ENCODE measurements at places on chromosomes 6 and 20.

- DNase-seq: no peak
Measured at GRCh38 chr20:31508517-31509244, 5.6 kb upstream of the HM13 start.

DNA sequence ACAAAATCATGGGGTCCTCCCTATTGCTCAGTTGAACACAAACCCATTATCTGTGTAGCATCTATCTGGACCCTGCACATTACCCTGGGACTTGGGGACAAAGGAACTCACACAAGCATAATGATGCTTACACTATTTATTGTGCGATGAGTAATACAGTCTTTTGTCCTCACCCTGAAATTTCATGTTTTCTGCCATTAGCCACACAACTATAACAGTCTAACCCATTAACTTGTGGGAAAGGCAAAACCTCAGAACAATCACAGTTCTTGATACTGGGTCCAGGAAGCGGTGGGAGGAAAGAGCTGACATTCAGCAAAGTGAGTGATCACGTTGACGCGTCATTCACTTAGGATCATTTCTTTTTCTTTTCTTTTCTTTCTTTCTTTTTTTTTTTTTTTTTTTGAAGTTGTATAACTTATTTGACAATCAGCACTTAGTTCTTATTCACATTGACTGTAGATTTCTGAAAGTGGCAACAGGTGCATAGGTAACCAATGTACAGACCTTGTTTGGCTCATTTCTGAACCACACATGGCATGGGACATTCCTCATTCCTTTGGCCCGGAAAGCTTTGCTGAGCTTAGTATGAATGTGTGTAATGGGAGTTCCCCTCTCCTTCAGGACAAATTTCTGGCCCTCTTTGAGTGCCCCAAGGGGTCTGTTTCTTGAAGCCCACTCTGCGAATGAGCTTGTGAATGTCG lies 94.8 kb upstream of the CNKSR3 start:
- DNase-seq: no peak

DNA sequence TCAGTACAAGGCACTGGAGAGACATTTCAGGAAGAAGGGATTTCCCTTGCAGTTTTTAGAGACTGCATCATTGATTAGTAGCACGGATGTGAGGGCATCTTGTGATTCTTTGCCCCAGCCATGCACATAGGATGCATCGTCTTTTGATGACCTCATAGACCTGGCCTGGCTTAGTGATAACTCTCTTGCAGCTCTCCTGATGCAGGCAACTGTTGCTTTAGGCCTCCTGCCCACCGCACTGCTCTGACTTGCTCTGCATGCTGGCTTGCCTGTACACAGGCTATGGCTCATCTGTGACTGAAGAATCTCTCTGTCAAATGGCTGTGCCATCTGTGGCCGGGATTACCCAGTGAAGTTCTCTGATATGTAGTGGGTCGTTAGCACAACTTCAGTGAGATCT lies 207.7 kb upstream of the PTCHD4 start:
- DNase-seq: no peak

DNA sequence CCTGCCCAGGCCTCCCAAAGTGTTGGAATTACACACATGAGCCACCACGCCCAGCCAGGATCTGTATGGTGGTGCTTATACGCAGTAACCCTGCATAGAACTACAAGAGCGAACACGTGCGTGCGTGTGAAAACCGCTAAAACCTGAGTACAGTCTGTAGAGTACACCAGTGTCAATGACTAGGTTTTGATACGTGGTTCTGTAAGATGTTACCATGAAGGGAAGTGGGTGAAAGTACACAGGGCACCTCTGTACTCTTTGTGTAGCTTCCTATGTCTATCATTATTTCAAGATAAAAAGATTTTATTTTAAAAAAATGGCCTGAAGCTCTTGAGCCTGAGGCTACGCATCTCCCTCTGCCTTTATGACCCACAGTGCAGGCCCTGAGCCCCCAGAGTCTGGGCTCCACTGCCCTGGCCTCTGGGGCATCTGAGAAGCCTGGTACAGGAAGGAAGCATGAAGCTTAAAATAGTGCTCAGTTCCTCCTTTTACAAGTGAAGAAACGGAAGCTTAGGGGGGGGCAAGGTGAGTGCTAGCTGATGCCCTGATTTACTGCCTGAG lies 21.6 kb downstream of the LY86 start:
- DNase-seq: peak; percentile 83

GRCh38 chr6:48200869-48201390 lies 89.9 kb upstream of the PTCHD4 start:
- no peak for DNase-seq

- DNase-seq: no peak
Measured at GRCh38 chr6:42339991-42340401, 111.7 kb downstream of the TRERF1 start.

DNA sequence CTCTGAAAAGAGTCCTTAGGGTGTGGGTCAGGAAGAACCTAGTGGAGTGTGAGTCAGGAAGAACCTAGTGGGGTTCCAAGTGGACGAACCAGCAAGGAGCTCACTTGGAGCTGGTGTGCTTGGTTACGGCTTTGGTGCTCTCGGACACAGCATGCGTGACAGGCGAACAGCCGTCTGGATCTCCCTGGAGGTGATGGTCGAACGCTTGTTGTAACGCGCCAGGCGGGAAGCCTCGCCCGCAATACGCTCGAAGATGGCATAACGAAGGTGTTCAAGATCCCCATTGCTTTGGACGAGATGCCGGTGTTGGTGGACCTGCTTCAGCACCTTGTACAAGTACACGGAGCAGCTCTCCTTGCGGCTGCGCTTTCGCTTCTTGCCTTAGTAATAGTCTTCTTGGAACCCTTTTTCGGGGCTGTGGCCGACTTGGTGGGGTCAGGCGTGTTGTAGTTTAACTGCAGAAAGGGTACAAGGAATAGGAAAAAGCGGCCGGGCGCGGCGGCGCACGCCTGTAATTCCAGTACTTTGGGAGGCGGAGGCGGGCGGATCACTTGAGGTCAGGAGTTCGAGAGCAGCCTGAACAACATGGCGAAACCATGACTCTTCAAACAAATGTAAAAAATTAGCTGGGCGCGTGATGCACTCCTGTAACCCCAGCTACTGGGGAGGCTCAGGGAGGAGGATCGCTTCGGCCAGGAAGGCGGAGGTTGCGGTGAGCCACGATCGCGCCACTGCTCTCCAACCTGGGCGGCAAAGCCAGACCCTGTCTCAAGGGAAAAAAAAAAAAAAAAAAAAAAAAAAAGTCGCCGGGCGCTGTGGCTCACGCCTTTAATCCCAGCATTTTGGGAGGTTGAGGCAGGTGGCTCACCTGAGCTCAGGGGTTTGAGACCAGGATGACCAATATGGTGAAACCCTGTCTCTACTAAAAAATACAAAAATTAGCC lies 48.0 kb downstream of the OR2B2 start:
- no peak for DNase-seq

DNA sequence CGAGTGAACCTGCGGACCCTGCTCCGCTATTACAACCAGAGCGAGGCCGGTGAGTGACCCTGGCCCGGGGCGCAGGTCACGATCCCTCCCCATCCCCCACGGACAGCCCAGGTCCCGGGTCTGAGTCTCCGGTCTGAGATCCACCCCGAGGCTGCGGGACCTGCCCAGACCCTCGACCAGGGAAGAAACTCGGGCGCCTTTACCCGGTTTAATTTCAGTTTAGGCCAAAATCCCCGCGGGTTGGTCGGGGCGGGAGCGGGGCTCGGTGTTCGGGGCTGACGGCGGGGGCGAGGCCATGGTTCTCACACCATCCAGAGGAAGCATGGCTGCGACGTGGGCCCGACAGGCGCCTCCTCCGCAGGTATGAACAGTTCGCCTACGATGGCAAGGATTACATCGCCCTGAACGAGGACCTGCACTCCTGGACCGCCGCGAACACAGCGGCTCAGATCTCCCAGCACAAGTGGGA lies 46.9 kb upstream of the TRIM26 start:
- DNase-seq: no peak

- no peak for DNase-seq
Measured at GRCh38 chr6:89267918-89268317, 47.2 kb downstream of the GABRR2 start.

DNA sequence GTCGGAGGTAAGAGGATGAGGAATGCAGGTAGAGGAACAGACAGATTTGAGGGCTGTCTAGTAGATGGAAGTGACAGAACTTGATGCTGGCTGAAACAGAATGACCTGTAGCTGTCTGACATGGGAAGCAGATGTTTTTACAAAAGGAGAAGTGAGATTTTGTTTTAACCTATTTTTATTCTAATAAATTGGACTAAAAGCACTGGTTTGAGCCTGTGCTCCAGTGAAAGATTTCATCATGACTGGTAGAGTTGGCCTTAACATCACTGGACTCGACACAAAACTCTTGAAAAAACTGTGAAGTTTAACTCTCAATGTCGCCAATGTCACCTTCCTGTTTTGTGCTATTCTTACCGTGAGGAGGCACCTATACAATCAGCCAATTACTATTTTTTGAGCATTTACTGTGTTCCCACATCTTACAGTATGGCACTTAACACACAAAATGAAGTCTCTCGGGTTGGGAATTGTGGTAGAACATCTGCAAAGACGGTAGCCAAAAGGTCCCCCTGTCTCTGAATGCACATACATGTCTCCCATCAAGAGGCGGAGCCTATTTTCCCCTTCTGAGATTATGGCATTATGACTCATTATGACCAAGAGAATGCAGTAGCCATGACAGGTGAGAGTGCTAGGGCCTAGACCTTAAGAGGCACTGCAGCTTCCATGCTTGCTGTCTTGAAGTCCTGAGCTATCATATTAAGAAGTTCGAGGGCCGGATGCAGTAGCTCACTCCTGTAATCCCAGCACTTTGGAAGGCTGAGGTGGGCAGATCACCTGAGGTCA lies 93.2 kb downstream of the FOXF2 start:
- peak; percentile 67 for DNase-seq

DNA sequence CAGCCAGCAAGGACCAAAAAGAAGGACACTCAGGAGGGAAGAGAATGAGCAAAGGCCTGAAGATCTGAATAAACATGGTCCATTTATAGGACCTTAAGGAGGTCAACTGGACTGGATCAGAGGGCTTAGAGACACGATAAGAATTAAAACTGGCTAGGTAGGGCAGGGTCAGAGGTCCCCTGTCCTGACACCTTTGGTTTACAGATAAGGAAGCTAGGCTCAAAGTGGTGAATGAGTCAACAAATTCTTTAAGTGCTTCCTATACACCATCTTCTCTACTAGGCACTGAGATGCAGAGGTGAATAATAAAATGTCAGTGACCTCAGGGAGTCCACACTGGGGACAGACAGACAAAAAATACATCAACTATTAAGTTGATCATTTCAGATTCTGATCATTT lies 70.3 kb downstream of the HIVEP2 start:
- DNase-seq: no peak

- no peak for DNase-seq
Measured at GRCh38 chr6:106648651-106649308, 19.4 kb downstream of the QRSL1 start.

DNA sequence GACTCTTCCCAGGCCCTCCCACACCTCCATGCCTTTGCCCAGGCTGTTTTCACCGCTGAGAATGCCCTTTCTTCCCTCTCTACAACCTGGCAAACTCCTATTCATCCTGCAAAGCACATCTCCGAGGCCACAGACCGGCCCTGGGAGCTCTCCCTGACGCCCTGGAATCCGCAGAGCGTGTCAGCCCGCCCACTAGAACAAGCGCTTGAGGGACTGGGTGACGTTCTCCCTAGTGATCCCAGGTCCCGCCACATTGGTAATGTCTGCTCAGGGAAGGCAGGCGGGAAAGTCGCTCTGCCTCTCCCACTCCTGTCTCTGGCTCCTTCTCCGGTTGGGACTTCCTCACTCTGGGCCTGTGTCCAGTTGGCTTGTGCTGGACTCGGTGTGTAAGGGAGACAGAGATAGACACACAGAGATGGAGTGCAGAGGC lies 61.6 kb downstream of the SRC start:
- no peak for DNase-seq

DNA sequence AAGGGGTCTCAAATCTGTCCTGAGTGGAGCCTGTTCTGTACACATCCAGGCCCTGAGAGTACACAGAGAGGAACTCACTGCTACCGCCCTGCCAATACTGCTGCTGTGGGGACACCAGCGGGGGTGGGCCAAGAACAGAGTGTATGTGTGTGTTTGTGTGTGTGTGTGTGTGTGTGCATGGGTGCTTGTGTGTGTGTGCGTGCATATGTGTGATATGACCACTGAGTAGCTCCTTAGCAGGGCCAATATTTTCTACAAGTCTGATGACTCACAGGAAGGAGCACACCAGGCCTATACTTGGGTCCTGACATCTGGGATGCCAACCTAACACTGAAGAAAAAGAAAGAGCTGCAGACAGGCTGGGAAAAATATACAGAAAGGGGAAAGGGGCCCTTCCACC lies 1.4 kb downstream of the RAET1E start:
- no peak for DNase-seq

DNA sequence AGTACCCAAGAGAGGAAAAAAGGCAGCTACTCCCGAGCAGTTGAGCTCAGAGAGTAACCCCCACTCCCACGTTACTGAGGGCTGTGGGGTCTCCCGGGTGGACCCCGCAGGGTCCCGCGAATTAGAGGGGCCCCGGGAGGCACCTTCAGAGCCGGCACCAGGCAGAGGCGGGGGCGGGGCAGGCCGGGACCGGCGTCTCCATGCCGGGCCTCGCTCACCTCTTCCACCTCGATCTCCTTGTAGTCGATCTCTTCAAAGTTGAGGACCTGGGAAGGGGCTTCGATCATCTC lies 381 bp downstream of the MAP3K7 start:
- peak; percentile 10 for DNase-seq

- no peak for DNase-seq
Measured at GRCh38 chr20:62994869-62995281, 11.9 kb downstream of the BHLHE23 start.
